ENCODE measurements at places on chromosomes 13 and 19.

GRCh38 chr13:75802161-75802560, 166.0 kb downstream of the LMO7 start:
- no peak for DNase-seq

DNA sequence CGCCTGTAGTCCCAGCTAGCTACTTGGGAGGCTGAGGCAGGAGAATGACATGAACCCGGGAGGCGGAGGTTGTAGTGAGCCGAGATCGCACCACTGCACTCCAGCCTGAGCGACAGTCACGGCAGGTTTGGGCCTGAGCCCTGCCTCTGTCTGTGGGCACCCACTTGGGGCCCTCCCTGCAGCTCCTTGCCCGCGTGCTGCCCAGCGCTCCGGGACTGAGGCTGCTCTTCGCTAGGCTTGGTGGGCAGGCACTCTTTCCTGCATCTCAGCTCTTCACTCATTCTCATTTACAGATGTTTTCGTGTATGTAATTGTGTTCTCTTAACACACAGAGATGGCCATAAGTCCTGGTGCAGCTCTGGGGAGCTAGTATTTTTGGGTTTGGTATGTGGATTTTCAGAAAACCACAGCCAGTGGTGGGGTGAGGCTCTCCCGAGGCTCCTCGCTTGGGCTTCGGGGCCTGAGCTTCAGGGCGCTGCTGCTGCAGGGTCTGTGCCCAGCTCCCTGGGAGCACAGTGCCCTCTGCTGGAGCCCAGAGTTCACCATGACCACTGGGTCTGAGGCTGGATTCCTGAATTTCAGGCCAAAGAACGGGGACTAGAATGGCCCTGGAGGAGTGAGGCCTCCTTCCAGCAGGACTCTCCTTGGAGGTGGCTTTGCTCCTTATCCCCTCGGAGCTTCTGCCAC, 15.2 kb downstream of the UPF1 start:
- peak; percentile 69 for DNase-seq

- no peak for DNase-seq
These were observed 42.8 kb downstream of the BICRA start for GRCh38 chr19:47651691-47652090.

- no peak for DNase-seq
These were observed 3.0 kb downstream of the TM6SF2 start for GRCh38 chr19:19269952-19270694.

- DNase-seq: no peak
These were observed 28.1 kb upstream of the CCNE1 start for GRCh38 chr19:29783627-29784190.

GRCh38 chr13:84553227-84553626, 671.0 kb upstream of the SLITRK1 start:
- DNase-seq: no peak

GRCh38 chr19:41637484-41637883, 10.6 kb upstream of the CEACAM4 start:
- no peak for DNase-seq

- no peak for DNase-seq
These were observed 70.6 kb downstream of the HSPH1 start for GRCh38 chr13:31090961-31091624.

DNA sequence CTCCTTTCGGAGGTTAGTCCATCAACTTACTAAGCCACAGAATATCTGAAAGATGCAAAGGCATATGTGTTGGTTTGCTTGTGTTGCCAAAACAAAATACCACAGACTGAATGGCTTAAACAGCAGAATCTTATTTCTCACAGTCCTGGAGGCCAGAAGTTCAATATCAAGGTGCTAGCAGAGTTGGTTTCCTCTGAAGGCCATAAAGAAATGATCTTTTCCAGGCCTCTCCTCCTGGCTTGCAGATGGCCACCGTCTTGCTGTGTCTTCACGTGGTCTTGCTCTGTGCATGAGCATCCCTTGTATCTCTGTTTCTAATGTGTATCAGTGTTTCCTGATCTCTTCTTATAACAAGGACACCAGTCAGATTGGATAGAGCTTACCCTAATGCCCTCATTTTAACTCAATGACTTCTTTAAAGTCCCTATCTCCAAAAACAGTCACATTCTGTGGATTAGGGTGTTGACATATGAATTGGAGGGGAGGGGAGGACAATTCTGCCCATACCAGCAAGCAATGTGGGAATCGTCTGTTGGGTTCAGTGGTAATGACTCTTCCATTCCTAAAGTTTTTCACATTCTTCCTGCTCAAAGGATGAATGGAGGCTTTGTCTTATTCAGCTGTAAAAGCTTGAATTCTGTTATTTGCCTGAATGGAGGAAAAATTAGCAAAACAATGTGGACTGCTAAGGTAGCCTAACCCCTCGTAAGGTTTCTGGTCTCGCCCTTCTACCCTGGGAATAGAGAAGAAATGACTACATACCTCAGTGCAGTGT, 715.7 kb downstream of the DIAPH3 start:
- DNase-seq: no peak

DNA sequence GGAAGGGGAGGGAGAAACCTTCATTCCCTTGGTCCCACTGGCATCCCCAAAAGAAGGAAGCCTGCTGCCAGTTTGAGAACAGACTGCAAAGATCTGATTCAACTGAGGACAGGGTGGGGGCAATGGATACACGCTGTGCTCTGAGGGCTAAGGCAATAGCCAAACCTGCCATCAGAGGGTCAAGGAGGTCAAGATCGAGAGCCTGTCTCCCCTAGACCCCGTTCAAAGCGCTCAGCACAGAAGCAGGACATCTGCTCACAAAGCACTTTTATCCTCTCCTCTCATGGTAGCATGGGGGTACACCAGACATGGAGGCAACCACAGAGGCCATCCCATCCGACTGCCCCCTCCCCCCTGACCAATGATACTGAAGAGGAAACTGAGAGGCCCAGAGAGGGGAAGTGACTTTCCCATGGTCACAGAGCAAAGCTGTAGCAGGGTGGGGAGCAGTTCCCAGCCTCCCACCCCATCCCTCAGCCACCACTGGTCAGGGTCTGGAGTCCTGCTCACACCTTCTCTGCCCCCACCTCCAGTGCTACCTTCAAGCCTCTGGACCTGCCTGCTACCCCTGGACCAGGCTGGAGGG, 11.1 kb downstream of the POU2F2 start:
- peak; percentile 17 for DNase-seq

GRCh38 chr19:6572217-6572616, 18.7 kb downstream of the CD70 start:
- DNase-seq: no peak

GRCh38 chr13:112771139-112771876, 81.5 kb downstream of the ATP11A start:
- DNase-seq: no peak

DNA sequence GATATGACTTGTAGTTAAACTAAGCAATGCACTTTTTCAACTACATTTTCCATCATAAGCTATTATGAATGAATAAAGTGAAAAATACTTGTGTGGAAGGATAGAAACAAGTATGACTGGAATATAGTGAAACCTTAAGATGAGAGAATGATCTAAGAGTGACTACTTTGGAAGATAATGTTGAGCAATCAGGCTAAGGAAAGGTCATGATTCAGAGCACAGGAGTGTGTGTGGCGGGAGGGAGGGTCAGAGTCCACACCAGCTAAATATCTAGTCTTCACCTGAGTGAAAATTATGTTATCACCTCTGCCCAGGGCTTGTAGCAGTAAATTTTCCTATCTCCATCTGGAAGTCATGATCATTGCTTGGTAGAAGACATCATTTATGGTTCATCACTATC, 833.4 kb upstream of the ATXN8OS start:
- DNase-seq: no peak

- no peak for DNase-seq
These were observed 36.8 kb upstream of the SEMA6B start for GRCh38 chr19:4596033-4596904.

DNA sequence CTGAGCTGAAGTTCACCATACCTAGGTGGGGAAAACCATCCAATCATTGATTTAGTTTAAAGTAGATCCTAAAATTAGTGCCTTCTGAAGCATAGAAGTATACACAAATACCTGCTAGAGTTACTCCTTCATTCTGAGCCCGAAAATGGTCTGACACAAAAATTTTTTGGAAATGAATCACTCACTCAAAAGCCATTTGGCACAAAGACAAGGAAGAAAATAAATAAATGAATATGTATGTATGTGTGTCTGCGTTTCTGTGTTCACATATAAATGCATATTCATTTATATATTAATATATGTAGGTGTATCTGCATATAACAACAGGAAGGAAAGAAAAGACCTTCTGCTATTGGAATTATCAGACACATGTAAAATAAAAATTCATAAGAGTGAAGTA, 614.4 kb upstream of the PCDH9 start:
- DNase-seq: no peak

GRCh38 chr13:27621366-27622101, at the start of gene POLR1D:
Gene POLR1D, plus strand, starts transcription at chr13:27621892. Its CDS starts 92 bp downstream, at chr13:27621984.
- peak; percentile 89 for DNase-seq

GRCh38 chr13:77360032-77360685, 33.3 kb upstream of the MYCBP2 start:
- DNase-seq: no peak

DNA sequence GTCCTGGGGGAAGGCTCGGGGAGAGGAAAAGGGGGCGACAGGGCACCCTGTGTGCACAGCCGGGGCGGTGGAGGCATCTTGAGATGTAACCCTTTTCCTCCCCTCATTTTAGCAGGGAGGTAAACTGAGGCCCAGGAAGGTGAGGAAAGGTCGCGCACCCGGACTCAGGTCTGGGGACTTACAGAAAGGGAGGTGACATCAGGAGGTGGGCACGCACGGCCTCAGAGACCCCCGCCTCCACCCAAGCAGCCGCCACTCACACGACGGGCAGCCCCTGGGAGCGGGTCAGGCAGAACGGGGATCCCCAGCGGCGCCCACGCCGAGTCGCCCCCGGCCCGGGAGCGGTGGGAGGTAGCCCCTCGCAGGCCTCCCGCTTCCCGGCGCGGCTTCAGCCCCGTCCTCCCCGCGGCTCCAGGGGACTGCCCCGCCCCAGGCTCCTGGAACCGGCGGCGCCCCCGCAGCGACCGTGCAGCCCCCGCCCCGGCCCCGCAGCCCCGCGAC, 477 bp downstream of the PIP5K1C start:
- no peak for DNase-seq

DNA sequence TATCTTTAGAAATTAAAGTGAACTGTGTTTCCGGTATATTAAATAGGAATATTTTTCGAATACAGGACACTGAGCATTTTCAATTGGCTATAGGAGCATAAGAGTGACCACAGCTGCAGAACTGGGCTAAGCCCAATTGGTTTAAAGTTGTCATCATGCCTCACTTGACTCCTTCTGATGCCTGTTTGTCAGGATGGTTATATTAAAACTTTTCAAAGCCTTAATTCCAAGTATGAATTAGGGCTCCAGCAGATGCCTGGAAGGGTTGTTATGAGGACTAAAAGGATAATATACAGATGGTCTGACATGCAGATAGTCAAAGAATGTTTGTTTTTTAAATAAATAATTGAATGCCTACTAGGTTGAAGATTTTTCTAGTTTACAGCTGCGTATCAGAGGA, 100.0 kb downstream of the LMO7 start:
- no peak for DNase-seq

DNA sequence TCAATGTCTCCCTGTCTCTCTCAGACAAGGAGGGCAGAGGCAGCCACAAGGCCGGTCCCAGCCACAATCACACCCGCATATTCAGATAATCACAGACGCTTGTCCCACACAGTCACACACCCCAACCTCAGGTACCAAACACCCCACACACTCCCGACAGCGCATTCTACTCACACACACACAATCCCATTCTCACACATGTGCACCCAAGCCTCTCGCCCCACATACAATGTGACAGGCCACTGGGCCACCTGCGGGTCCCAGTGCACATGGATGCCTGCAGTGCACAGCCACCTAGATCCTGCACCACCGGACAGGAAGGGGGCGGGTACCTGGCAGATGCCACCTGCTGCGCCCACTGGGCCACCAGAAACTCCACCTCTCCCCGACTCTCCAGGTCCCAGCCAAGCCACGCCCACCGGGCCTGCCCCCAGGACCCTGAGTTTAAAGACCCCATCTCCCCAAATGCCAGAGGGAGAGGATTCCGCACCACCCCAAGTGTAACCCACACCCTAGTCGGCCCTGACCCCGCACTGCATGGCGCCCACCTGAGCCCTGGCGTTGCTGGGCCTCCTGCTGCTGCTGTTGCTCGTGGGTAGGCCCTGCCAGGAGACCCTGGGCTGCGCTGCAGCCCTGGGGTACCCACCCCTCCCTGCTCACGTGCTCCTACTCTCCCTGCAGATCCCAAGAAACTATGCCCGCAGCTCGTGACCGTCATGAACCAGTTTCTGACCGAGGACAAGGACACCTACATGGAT, 10.6 kb downstream of the SCGB2B2 start:
- no peak for DNase-seq

DNA sequence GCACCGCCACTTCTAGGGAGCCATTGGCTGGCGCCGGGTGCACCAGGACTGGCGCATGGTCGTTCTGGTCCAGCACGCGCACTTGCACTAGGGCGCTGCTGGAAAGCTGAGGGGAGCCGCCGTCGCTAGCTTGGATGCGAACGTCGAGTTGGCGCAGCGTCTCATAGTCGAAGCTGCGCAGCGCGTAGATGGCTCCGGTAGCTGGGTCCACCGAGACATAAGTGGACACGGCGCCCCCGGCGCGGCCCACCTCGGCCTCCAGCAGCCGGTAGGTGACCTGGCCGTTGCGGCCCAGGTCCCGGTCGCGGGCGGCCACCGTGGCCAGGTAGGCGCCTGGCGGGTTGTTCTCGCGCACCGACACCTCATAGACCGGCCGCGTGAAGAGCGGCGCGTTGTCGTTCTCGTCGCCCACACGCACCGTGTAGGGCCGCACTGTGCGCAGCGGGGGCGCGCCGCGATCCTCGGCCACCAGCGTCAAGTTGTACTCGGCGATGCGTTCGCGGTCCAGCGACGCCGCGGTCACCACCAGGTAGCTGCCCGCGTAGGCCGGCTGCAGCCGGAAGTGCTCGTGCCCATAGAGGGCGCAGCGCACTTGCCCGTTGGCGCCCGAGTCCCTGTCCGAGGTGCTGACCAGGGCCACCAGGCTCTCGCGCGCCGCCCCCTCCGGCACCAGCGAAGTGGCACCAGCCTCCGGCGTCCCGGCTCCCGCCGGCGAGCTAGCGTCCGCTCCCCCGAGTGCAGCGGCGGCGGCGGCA, 1.7 kb downstream of the PCDH8 start:
- no peak for DNase-seq

- no peak for DNase-seq
These were observed 463 bp upstream of the TSC22D1 start for GRCh38 chr13:44576351-44577235.

DNA sequence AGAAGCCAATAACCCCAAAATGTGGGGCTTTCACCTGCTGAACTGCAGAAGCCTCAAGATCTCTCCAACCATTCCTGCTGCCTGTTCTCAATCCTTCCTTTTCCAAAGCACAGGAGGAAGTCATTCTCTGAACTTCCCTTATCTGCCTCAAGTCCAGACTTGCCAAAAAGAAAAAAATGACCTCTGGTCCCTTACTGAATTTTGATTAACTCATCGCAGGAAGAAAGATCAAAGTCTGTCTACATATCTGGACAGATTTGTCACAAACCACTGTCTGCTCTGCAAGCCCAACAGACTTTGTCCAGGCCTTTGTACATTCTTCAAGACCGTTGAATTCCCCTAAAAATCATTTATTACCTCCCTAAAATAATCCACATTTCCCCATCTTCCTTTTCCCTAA, 126.5 kb upstream of the NBEA start:
- no peak for DNase-seq

GRCh38 chr19:32558607-32559228, 22.3 kb upstream of the PDCD5 start:
- DNase-seq: no peak

GRCh38 chr13:20984879-20985278, 76.5 kb downstream of the LATS2 start:
- DNase-seq: no peak

All from CD4-positive, alpha-beta T cell treated with Interleukin-12 subunit alpha and Interleukin-12 subunit beta, for 1 hour (primary cell).